Effector memory CD8-positive, alpha-beta T cell (primary cell): ENCODE measurements at places on chromosomes 13 and 19.

GRCh38 chr13:31048521-31048920 is 113.2 kb downstream of the HSPH1 start:
- no peak for DNase-seq
- peaks cover 23% of the 10 kb centered on the region for H3K4me1 ChIP-seq
- peaks cover 2% of the 10 kb centered on the region for H3K36me3 ChIP-seq
- H3K27ac ChIP-seq, result no peak overlapping the region

DNA sequence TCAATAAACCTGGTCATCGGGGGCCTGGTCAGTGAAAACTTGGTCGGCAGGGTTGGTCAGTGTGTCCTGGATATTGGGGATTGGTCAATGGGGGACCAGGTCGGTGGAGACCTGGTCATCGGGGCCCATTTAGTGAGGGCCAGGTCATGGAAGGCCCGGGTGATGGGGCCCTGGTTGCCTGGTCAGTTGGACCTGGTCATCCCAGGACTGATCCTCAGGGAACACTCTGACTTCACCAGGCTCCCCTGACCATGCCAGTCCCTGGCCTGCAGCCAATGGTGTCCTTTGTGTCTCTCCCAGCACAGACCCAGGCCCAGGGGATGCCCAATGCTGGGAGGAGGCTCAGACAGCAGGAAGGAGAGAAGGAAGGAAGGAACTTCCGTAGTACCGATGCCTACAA is 42.1 kb upstream of the TPM4 start:
- no peak for DNase-seq
- no peaks in the 10 kb centered on the region for H3K4me1 ChIP-seq
- no peak overlapping the region for H3K4me3 ChIP-seq
- no peaks in the 10 kb centered on the region for H3K27me3 ChIP-seq
- peaks cover 3% of the 10 kb centered on the region for H3K36me3 ChIP-seq

GRCh38 chr13:108495646-108496361 is 133.6 kb upstream of the MYO16 start:
- peaks cover 17% of the 10 kb centered on the region for H3K27me3 ChIP-seq
- no peak for DNase-seq
- peak overlapping the region; percentile 74 for H3K4me3 ChIP-seq
- no peak overlapping the region for H3K27ac ChIP-seq

GRCh38 chr19:28883241-28883693 is 329.7 kb downstream of the UQCRFS1 start:
- no peaks in the 10 kb centered on the region for H3K36me3 ChIP-seq
- no peak for DNase-seq
- H3K4me3 ChIP-seq, result no peak overlapping the region
- H3K4me1 ChIP-seq, result no peaks in the 10 kb centered on the region
- H3K27ac ChIP-seq, result no peak overlapping the region
- peaks cover 27% of the 10 kb centered on the region for H3K27me3 ChIP-seq

DNA sequence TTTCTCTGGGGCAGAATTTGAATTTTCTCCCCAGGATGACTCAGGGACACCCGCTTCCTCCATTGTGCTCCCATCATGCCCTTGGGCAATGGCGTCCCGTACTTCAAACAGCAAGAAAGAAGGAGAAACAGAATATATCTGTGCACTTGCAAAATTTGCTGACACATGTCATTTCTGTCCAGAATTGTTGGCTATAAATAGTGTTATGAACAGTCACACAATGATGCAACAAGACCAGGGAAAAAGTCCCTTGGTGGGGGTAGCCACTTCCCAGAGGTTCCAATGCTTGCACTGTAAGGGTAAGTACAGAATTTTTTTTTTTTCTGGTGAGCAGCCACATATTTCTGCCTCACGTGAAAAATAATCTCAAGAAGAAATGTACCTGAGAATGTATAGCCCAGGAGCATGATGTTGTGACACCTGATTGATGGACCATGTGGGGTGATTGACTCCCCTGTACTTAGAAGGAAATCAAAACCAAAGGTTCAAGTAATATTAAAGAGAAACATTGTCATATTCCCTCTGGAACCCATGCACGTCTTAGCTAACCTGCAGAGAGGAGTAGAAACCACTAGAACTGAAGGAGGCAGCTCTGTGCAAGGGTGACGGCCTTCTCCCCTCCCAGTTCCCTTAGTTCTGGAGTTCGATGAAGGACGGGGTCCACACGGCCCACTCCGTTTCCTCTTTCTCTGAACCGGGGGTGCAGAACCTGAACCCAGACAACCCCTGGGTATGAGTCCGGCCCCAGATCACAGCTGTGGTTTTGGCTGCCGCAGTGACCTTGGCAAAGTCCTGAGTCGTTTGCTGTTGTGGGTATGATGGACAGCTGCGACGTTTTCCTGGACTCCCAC is 9.3 kb upstream of the LAIR1 start:
- peaks cover 50% of the 10 kb centered on the region for H3K4me1 ChIP-seq
- H3K27ac ChIP-seq, result no peak overlapping the region
- no peaks in the 10 kb centered on the region for H3K27me3 ChIP-seq
- no peak for DNase-seq

GRCh38 chr19:5124111-5124855 is 155.4 kb downstream of the KDM4B start:
- peaks cover 20% of the 10 kb centered on the region for H3K36me3 ChIP-seq
- H3K4me1 ChIP-seq, result peaks cover 2% of the 10 kb centered on the region
- no peak for DNase-seq
- H3K27ac ChIP-seq, result peak overlapping the region; percentile 79
- H3K4me3 ChIP-seq, result no peak overlapping the region

- no peaks in the 10 kb centered on the region for H3K36me3 ChIP-seq
- no peaks in the 10 kb centered on the region for H3K4me1 ChIP-seq
- no peak overlapping the region for H3K4me3 ChIP-seq
- DNase-seq, result no peak
- no peaks in the 10 kb centered on the region for H3K27me3 ChIP-seq
Measured at GRCh38 chr13:84653915-84654534, 771.8 kb upstream of the SLITRK1 start.

DNA sequence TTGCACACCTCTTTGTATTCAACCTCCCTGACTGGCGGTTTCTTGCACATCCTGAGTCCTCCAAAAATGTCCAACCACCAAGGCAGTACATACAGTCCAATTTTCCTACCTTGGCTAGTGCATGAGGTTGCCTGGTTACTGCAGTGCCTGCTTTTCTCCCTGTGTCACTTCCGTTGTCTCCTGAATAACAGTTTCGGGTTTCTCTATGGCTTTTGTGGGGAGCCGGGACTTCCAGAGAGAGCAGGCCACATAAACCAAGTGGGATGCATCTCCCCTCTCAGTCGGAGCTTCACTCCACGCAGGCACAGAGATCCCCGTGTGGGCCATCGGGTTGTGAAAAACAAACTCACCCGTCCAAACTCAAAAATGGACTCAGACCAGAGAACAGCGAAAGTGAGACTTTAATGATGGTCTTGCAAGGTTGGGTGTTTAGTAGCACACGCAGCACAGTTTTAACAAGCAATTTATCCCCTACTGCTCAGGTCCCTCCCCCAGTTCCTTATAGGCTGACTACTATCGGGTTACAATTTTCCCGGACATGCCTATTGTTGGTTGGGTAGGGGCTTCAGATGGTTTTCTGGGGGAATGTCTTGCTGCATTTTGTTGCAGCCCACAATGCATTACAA is 173.1 kb downstream of the POU4F1 start:
- no peak overlapping the region for H3K27ac ChIP-seq
- no peaks in the 10 kb centered on the region for H3K36me3 ChIP-seq
- DNase-seq, result no peak
- no peak overlapping the region for H3K4me3 ChIP-seq
- no peaks in the 10 kb centered on the region for H3K4me1 ChIP-seq

GRCh38 chr13:73702419-73703071 is 431.7 kb downstream of the KLF12 start:
- H3K27ac ChIP-seq, result peak overlapping the region; percentile 31
- peaks cover 35% of the 10 kb centered on the region for H3K36me3 ChIP-seq
- peak; percentile 15 for DNase-seq
- no peak overlapping the region for H3K4me3 ChIP-seq

- H3K4me3 ChIP-seq, result no peak overlapping the region
- DNase-seq, result no peak
- H3K36me3 ChIP-seq, result peaks cover 2% of the 10 kb centered on the region
- H3K27me3 ChIP-seq, result peaks cover 21% of the 10 kb centered on the region
- peaks cover 6% of the 10 kb centered on the region for H3K4me1 ChIP-seq
- H3K27ac ChIP-seq, result no peak overlapping the region
Measured at GRCh38 chr19:35792312-35792711, 16.9 kb downstream of the ARHGAP33 start.

DNA sequence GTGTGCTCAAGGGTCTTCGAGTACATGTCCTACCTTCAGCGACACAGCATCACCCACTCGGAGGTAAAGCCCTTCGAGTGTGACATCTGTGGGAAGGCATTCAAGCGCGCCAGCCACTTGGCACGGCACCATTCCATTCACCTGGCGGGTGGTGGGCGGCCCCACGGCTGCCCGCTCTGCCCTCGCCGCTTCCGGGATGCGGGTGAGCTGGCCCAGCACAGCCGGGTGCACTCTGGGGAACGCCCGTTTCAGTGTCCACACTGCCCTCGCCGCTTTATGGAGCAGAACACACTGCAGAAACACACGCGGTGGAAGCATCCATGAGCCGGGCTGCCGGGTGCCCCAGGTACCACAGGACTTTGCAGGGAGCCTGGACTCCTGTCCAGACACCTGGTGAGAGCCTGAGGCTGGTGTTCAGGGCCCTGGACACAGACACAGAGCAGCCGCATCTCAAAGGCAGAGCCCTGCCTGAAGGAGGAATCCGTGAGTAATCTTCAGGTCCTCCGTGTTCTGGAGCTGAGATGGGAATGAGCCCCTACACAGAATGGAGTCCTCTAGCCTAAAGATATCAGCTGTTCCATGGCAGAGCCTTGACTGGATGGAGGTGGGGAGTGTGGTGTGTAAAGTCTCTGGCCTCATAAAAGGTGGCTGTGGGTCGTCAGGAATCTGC is 1.5 kb downstream of the ZNF581 start:
- peak overlapping the region; percentile 91 for H3K27ac ChIP-seq
- H3K27me3 ChIP-seq, result peaks cover 14% of the 10 kb centered on the region
- peak overlapping the region; percentile 84 for H3K4me3 ChIP-seq
- DNase-seq, result no peak
- peaks cover 45% of the 10 kb centered on the region for H3K4me1 ChIP-seq
- H3K36me3 ChIP-seq, result peaks cover 38% of the 10 kb centered on the region

GRCh38 chr19:5542665-5543064 is 25.1 kb downstream of the TINCR start:
- no peak for DNase-seq
- H3K4me3 ChIP-seq, result no peak overlapping the region
- H3K4me1 ChIP-seq, result no peaks in the 10 kb centered on the region
- no peaks in the 10 kb centered on the region for H3K36me3 ChIP-seq
- peaks cover 42% of the 10 kb centered on the region for H3K27me3 ChIP-seq

- H3K27ac ChIP-seq, result no peak overlapping the region
- no peaks in the 10 kb centered on the region for H3K36me3 ChIP-seq
- peaks cover 12% of the 10 kb centered on the region for H3K27me3 ChIP-seq
- peak; percentile 22 for DNase-seq
- H3K4me3 ChIP-seq, result no peak overlapping the region
Measured at GRCh38 chr19:40139533-40140287, 49.0 kb upstream of the ZNF780A start.

DNA sequence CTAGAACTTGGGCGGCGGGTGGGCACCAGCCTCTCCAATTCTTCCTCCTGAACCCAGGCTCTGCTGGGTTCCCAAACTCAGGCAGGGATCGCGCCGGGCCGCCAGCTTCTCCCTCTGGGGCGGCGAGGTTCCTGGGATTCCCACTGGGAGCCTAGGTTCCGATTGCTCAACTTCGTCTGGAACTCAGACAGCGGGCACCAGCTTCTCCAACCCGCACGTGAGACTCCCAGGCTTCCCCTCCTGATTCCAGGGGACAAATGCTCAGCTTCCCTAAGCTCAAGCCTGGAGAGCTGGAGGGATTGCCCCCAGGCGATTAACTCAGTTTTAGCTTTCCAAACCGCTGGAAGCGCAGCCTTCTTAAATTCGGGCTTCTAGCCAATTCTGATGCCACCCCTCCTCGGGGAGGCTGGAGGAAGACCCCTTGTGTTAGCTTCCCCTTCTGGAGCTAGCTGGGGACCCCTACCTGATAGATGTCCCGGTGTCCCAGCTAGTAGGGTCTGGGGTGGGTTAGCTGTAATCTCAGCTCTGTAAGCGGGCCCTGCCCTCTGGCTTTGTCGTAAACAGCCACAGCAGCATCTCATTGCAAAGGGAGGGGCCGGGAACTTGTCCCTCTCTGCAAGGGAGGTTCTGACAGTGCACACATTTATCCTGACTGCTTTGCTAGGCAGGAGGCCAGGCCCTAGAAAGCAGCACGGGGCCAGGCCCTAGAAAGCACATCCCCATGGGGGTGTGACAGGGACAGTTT is 671 bp downstream of the MCOLN1 start:
- H3K27ac ChIP-seq, result peak overlapping the region; percentile 91
- peaks cover 4% of the 10 kb centered on the region for H3K27me3 ChIP-seq
- H3K4me1 ChIP-seq, result peaks cover 7% of the 10 kb centered on the region
- no peak for DNase-seq

GRCh38 chr19:38252385-38252784 is 3.8 kb downstream of the PPP1R14A start:
- H3K27ac ChIP-seq, result no peak overlapping the region
- no peaks in the 10 kb centered on the region for H3K4me1 ChIP-seq
- H3K27me3 ChIP-seq, result peaks cover 26% of the 10 kb centered on the region
- no peak overlapping the region for H3K4me3 ChIP-seq

GRCh38 chr19:15110418-15110815 is 3.2 kb downstream of the SYDE1 start:
- H3K4me3 ChIP-seq, result no peak overlapping the region
- H3K27me3 ChIP-seq, result peaks cover 25% of the 10 kb centered on the region
- DNase-seq, result no peak
- peaks cover 4% of the 10 kb centered on the region for H3K4me1 ChIP-seq
- H3K27ac ChIP-seq, result no peak overlapping the region

- H3K36me3 ChIP-seq, result peaks cover 17% of the 10 kb centered on the region
- H3K4me3 ChIP-seq, result peak overlapping the region; percentile 99
- no peak for DNase-seq
- H3K27me3 ChIP-seq, result no peaks in the 10 kb centered on the region
- peak overlapping the region; percentile 99 for H3K27ac ChIP-seq
Measured at GRCh38 chr19:13795595-13796300, 505 bp downstream of the ZSWIM4 start.

DNA sequence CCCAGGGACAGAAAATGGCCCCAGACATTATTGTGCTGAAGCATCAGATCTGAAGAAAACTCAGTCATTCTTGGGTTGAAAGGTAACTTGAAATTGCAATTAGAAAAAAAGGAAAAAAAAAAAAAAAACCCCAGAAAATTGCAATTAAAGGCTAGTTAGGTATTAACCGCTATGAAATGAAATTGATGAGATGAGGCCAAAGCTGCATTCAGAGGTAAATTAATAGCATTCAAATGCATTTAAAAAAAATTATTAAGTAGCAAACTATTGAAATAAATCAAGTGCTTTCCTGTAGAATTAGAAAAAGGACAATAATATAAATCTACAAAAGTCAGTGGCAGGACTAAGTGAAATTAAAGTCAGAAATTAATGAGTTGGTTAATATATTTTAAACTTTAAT is 6.4 kb downstream of the PGLS start:
- H3K27ac ChIP-seq, result no peak overlapping the region
- peaks cover 12% of the 10 kb centered on the region for H3K4me1 ChIP-seq
- H3K27me3 ChIP-seq, result no peaks in the 10 kb centered on the region
- peaks cover 20% of the 10 kb centered on the region for H3K36me3 ChIP-seq

DNA sequence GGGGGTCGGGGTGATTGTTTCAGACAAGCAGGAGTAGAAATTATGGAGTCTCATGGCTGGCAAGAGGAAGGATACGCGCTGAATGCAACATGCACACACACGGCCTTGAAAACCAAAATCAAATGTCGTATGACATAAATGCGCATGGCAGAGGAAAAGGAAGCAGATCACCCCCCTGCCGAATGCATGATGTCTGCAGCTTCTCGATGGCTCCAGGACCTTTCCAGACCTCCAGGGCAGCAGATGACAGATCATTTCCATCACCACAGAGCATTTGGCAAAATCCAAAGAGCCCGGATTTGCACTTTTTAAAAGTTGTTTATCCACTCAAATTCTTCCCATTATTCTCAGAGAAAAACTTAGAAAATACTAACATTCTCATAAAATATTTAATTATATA is 211.7 kb downstream of the NHLRC3 start:
- H3K4me3 ChIP-seq, result no peak overlapping the region
- DNase-seq, result no peak
- no peaks in the 10 kb centered on the region for H3K36me3 ChIP-seq
- no peaks in the 10 kb centered on the region for H3K4me1 ChIP-seq
